ENCODE measurements at places on chromosomes 13 and 19. TPM values are rescaled to one million over a fixed set of nuclear protein-coding genes. Genes with fewer than 3 reads are reported as not detected.

The TSSK6 gene
- 0.53 TPM for total RNA-seq

The PEPD gene
- 121 TPM for total RNA-seq

The ZNF497 gene
- 1.9 TPM for total RNA-seq

The OR7C1 gene
- not detected for total RNA-seq

The CGB2 gene
- total RNA-seq = not detected

The MAP3K10 gene
- total RNA-seq = 4.2 TPM

DNA sequence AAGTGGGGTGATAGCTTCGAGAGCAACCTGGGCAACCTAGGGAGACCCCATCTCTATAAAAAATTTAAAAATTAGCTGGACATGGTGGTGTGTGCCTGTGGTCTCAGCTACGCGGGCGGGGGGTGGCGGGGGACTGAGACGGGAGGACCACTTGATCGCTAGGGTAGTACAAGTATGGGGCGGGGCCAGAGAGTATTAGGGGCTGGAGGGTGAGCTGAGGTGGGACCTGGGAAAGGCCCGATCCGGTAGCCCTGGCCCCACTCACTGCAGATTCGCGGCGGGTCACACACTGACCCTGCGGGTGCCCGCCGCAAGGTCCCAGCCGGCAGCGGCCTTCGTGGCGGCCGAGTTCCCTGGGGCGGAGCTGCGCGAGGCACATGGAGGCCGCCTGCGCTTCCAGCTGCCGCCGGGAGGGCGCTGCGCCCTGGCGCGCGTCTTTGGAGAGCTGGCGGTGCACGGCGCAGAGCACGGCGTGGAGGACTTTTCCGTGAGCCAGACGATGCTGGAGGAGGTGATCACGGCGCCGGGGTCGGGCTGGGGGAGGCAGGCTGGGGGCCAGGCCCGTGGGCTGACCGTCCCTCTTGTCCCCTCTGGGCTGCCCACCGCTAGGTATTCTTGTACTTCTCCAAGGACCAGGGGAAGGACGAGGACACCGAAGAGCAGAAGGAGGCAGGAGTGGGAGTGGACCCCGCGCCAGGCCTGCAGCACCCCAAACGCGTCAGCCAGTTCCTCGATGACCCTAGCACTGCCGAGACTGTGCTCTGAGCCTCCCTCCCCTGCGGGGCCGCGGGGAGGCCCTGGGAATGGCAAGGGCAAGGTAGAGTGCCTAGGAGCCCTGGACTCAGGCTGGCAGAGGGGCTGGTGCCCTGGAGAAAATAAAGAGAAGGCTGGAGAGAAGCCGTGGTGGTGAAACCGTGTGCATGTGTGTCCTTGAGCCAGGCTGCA is 2.0 kb upstream of the ARHGAP45 start:
- no peak for DNase-seq

DNA sequence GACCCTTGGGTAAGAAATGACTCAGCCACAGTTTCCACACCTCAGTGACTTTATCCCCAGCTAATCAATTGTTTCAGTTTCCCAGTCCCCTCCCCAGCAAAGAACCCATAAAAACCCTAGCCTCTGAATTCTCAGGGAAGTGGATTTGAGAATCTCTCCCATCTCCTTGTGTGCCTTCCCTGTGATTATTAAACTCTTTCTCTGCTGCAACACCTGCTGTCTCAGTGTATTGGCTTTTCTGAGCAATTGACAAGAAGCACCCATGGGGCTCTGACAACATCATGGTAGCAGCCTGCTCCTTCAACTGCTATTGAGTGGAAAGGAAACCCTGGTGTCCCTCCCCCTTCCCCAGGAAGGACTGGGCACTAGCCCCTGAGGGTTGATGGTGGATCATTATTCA is 73.7 kb downstream of the UQCRFS1 start:
- no peak for DNase-seq

- DNase-seq = peak; percentile 14
Measured at GRCh38 chr19:34350161-34350561, 14.8 kb upstream of the GPI start.

- DNase-seq = no peak
Measured at GRCh38 chr13:110424569-110425443, 117.7 kb downstream of the COL4A2 start.

- no peak for DNase-seq
Measured at GRCh38 chr13:66212511-66212910, 1017.6 kb downstream of the PCDH9 start.

DNA sequence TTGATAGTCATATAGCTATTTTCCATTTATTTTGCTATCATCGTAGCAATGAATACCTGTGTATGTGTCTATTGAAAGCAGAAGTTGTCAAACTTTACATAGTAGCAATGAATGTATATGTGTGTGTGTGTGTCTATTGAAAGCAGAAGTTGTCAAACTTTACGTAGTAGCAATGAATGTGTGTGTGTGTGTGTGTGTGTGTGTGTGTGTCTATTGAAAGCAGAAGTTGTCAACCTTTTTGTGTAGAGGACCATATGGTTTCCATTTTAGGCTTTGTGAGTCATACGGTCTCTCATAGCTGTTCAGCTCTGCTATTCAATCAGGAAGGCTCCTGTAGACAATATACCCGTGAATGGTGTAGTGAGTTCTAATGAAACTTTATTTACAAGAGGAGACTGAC is 20.8 kb downstream of the NLRP4 start:
- no peak for DNase-seq

DNA sequence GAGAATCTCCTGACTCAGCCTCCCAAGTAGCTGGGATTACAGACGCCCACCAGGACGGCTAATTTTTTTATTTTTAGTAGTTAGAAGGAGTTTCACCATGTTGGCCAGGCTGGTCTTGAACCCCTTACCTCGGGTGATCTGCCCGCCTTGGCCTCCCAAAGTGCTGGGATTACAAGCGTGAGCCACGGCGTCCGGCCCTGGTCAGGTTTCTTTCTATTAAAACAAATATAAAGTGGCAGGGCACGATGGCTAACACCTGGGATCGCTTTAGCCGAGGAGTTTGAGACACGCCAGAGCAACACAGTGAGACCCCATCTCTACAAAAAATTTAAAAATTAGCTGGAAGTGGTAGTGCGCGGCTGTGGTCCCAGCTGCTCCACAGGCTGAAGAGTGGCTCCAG is 1.5 kb upstream of the MED25 start:
- DNase-seq = no peak

GRCh38 chr13:95781016-95781415 is 104.1 kb downstream of the DNAJC3 start:
- DNase-seq = no peak

GRCh38 chr19:35774274-35775045 is 904 bp upstream of the ARHGAP33 start:
- DNase-seq = no peak

DNA sequence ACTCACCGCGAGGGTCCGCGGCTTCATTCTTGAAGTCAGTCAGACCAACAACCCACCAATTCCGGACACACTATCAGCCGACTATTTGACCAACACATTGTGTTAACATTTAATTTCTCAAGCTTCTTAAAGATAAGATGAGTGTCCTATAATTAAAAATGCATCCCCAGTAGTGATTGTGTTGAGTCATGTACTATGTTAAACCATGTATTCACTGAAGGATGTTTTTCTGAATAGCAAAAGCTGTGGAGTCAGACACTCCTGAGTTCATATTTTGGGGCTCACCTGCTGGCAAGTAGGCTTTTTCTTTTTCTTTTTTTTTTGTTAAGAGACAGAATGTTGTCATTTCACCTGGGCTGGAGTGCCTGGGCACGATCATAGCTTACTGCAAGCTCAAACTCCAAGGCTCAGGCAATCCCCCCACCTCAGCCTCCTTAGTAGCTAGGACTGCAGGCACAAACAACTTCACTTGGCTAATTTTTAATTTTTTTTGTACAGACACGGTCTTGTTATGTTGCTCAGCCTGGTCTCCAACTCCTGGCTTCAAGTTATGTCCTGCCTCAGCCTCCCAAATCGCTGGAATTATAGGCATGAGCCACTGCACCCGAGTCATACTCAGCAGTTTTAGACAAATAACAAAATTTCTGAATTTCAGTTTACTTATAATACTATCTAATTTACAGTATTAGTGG is 606.9 kb downstream of the PCDH9 start:
- no peak for DNase-seq

DNA sequence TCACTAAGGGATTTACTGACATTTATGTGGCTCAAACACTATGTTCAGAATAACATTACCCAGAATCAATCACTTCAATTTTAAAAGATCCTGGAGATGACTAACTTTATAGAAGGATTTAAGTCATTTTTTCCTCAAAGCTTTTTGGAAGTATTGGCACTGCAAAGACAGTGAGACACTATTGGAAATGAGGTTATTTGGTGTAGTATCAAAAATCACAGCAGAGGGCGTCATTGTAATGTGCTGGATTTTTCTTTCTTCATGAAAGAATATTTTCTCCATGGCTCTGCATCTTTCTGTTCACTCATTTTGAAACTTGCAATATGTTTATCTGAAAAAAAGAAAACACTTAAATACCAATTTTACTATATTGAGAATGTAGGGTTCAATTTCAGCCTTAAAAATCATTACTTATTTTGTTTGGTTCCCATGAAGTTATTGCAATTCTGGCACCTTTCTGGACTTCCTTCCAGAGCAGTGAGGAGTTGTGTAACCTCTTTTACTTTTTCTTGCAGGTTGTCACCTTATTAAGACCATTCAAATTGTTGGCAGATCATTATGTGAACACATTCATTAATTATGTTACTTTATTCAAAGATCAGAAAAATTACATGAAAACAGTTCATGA is 3.7 kb upstream of the CSNK1A1L start:
- no peak for DNase-seq

DNA sequence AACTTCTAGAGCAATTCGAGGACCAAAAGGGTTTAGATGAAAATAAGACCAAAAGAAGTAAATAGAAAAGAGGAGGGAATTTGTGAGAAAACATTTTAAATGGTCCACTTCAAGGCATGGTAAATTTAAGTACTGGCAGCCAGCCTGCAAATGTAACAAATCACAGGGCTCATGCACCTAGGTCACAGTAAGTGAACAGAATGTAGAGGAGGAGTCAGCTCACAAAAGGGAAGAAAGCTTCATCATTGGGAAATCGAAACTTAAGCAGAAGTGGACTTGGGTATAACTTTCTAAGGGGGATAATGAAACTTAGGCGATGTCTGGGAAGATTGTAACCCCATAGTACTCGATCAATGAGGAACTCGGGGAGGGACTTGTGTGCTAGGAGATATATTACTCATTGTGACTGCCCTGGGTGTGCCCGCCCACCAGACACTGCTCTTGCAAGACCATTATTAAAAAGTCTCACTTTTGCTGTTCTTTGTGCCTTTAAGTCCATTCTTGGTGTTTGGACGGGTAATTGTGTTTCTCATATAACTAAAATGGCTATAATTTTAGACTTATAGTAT is 1053.6 kb upstream of the MIR17HG start:
- no peak for DNase-seq

DNA sequence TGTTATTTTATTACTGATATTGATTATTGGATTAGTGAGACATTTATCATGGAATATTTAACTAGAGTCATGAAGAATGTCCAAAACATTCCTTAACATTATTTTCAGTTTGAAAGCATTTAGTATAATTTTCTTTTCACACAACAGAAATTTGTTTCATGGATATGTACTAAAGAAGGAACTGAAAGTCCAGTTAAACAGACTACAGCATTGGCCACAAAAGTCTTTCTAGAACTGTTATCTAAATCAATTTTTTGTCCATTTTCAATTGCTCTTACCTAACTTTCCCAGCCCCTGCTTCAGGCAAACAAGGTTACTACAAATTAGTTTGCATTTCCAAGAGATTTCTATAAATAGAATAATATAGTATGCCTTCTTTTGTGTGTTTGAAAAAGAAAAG is 1018.0 kb upstream of the PCDH20 start:
- no peak for DNase-seq

DNA sequence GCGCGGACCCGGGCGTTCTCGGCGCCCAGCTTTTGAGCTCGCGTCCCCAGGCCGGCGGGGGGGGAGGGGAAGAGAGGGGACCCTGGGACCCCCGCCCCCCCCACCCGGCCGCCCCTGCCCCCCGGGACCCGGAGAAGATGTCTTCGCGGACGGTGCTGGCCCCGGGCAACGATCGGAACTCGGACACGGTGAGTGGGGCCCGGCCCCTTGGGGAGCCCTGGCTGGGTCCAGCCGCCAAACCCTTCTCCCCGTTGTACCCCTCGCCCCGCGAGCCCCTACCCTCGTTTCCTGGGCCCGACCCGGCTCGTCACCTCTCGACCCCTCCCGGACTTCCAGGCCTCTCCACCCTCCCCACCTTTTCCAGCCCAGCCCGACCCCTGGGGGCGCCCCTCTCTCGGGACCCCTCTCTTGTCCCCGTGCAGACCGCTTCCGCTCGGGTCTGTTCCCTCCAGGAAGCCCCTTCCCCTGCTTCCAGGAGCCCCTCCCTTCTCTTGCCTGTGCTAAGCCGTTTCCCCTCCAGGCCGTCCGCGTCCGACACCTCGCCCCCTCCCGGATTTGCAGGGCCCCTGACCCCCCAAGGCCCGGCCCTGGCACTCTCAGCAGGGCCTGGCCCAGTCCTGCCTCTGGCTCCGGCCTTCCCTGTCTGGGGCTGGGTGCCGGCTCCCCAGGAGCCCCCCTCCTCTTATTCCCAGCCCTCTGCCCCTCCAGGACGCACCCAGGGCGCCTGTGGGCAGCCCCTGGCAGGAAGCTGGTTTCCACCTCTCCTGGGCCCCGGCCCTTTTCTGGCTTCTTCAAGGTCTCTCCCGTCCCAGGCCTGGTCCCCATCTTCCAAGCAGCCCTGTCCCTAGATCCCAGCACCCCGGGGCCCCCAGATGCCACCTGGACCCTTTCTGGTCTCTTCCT is 632 bp downstream of the MARK4 start:
- no peak for DNase-seq

- no peak for DNase-seq
Measured at GRCh38 chr13:80871481-80871880, 530.6 kb upstream of the SPRY2 start.

GRCh38 chr13:74710006-74710405 is 575.8 kb upstream of the KLF12 start:
- no peak for DNase-seq

DNA sequence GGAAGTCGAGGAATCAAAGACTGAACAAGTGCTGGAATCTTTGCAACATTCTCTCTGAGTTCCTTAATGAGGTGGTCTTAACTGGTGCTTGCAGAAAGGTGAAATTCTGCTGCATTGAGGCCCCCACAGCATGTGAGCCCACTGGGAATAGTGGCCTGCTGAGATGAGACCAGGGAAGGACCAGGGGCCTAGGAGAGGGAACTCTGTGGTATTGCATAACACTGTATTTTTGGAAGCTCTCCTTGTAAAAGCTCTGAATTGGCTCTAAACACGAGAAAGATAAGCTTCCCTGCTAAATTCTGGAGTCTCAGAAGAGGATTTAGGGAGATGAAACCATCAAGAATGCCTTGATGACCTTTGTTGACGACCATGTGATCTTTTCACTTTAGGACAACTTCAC is 100.4 kb upstream of the TSC22D1 start:
- DNase-seq = no peak

DNA sequence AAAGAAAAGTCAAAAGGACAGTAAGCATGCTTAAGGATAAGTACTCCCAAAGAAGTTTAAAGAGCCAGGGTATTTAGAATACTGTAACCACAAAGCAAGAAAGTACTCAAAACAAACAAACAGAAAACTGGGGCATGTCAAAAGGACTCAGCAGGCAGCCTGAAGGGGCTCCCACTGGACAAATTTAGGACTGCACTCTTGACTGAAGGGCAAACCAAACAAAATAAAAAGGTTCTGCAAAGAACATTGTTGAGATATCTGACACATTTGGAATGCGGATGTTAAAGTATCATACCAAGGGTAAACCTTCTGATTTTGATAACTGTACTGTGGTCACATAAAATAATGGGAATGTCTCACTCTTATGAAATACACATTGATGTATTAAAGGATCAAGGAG is 157.4 kb downstream of the TNFSF13B start:
- no peak for DNase-seq
